ENCODE measurements at places on chromosomes 16 and 17.

GRCh38 chr17:57572062-57572461, 173.0 kb downstream of the CCDC182 start:
- no peak for DNase-seq

GRCh38 chr17:8310601-8311123, 621 bp downstream of the ARHGEF15 start:
- no peak for DNase-seq

GRCh38 chr17:68957944-68958343, 2.8 kb upstream of the ABCA8 start:
- DNase-seq = no peak

GRCh38 chr16:84314373-84314772, 19.7 kb downstream of the WFDC1 start:
- DNase-seq = no peak

- peak; percentile 24 for DNase-seq
These were observed 1.1 kb upstream of the NDUFAB1 start for GRCh38 chr16:23597003-23597756.

- no peak for DNase-seq
These were observed 14.2 kb upstream of the ZFHX3 start for GRCh38 chr16:73062001-73062616.

GRCh38 chr16:81902025-81902424, 109.2 kb downstream of the SDR42E1 start:
- no peak for DNase-seq

GRCh38 chr16:79788949-79789348, 188.4 kb upstream of the MAF start:
- DNase-seq = no peak

DNA sequence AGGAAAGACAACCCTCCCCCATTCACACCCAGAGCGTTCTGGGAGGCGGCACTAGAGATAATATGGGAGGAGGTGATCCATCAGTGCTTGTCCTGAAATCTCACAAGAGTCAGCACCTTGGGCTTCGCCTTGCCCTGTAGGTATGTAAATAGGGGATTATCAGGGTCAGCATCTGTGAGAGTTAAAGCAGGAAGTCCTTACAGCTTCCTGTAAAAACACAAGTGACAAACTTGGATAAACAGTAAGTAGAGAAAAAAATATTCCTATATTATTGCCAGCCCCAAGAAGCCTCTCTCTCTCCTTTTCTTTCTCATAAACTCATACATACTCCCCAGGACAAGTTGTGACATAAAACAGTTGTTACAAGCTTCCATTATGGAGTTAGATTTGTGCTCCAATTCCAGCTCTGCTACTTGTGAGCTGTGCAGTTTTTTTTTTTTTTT, 187.7 kb downstream of the MAF start:
- no peak for DNase-seq

- DNase-seq = peak; percentile 48
These were observed 385 bp downstream of the CFAP119 start for GRCh38 chr16:30761427-30761927.

- no peak for DNase-seq
These were observed 308.2 kb upstream of the IRX3 start for GRCh38 chr16:54594601-54595391.

DNA sequence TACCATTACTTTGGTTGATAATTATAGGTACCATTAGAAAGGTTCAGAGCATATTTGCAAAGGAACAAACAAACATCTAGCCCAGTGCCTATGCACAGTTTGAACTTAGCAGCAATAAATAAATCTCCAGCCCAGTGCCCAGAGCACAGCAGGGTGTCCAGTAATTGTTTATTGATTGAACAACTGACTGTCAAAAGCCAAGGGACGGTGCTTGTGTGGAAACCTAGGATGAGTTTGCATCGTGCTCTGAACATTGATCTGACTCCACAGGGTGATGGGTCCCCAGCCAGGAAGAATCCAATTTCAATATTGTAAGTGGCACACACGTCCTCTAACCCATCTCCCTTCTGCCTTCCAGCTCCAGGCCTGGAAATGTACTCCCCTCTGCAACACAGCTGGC, 625.5 kb upstream of the C16orf82 start:
- DNase-seq = no peak

DNA sequence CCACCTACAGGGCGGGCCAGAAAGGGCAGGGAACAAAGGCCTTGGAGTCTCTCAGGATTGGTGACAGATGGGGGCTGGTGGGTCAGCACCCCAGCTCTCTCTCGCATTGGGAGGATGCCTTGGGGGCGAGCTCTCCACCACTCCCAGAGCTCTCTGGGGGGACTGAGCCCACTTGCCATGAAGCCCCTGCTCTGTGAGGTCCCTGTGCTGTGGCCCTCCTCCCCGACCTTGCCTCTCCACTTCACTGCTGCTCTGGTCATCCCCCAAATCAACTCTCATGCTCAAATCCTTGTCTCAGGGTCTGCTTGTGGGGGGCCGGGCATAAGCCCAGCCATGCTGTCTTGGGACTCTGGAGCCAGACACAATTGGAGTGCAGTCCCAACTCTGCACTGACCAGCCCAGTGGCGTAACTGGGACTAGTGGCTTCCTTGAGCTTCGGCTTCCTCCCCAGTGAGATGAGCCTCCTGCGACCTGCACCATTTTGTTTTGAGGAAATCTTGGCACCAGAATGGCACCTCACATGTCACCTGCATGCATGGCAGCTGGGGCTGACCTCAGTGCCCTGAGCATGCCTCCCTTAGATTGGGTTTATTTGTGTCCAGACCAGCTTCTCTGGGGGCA, 184.5 kb downstream of the IRF8 start:
- DNase-seq = no peak

DNA sequence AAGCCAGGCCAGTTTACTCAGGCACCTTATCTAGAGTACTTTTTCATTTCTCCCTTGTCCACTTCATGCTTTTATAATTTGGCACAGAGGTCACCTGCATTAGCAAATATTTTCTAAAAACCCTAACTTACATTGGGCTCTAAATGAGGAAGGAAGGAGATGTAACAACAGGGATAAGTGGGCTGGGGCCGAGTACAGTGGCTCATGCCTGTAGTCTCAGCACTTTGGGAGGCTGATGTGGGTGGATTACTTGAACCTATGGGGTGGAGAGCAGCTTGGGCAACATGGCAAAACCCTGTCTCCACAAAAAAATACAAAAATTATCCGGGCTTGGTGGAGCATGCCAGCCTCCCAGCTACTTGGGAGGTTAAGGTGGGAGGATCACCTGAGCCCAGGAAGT, 55.9 kb downstream of the TMEM100 start:
- DNase-seq = no peak

DNA sequence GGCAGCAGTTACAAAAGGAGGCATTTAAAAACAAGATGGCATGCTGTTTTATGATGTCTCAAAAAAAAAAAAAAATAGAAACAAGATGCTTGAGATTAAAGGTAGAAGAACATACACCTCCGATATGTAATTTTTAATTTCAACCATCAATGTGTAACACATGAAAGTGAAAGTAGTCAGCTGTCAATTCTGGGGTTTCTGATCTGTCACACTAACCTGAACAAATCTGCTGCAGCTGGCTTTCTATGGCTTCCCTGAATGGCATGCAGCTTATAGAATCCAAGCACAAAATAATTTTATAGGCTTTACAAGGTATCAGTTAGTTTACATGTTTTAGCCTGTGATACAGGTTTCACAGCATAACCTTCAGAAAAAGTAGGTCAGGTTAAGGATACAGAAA, 13.5 kb downstream of the GLYR1 start:
- no peak for DNase-seq

GRCh38 chr17:5705876-5706576, 121.7 kb upstream of the NLRP1 start:
- no peak for DNase-seq

DNA sequence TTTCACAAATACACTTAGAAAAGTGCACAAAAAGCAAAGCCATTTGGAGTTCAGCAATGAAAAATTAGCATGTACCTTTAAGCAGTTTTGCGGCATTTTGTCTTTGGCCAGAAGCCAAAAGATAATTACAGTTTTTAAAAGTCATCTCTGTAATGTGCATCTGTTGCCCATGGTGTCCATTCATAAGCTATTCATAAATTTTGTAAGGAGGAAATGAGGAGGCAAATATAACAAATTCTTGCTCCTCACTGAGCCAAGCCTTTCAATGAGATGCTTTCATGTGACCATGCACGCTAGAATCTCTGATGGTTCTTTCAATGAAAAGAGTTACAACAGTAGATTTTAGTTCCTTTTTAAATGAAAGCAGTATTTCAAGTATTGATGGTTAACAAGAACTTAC, 247.1 kb upstream of the MON1B start:
- no peak for DNase-seq

GRCh38 chr16:78796221-78796866, 696.9 kb downstream of the WWOX start:
- DNase-seq = no peak

DNA sequence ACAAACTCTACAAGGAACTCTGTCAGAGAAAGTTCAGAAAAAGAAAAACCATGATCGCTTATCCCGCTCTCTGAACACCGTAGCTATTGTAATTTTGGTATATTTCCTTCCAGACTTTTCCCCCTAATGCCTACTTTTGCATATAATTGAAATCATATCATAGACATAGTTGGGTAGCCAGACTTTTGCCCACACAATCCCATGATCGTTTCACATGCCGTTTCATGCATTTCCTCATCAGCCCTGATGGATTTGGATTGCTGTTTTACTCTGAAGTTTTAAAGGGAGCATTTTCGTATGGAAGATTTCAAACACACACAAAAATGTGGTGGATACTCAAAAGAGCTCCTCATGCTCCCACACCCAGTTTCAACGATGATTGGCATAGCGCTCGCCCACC, 31.3 kb downstream of the COX4I1 start:
- DNase-seq = no peak

DNA sequence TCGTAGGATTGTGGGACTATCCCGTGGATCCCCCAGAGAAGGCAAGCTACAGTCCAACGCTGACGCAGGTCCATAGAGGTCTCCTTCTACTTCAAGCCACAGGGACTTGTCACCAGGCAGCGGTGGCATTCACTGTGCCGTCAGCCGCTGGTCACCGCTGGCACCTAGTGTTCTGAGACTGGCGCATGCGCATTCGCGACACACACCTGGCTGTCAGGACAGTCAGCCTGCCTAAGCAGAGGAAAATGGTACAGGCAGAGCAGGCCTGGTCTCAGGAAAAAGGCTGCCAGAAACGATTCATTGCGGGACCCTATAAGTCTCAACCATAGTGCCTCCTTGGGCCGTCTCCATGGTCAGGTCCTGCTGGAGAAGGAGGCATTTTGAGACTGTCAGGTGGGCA, 138.0 kb upstream of the WSB1 start:
- no peak for DNase-seq

GRCh38 chr16:31354394-31355291, at the start of gene ITGAX:
TSS of gene ITGAX (plus strand) at chr16:31355176. CDS start at chr16:31355255, 79 bp downstream.
- peak; percentile 42 for DNase-seq

- no peak for DNase-seq
These were observed 263.2 kb downstream of the WWOX start for GRCh38 chr16:78362524-78363135.

DNA sequence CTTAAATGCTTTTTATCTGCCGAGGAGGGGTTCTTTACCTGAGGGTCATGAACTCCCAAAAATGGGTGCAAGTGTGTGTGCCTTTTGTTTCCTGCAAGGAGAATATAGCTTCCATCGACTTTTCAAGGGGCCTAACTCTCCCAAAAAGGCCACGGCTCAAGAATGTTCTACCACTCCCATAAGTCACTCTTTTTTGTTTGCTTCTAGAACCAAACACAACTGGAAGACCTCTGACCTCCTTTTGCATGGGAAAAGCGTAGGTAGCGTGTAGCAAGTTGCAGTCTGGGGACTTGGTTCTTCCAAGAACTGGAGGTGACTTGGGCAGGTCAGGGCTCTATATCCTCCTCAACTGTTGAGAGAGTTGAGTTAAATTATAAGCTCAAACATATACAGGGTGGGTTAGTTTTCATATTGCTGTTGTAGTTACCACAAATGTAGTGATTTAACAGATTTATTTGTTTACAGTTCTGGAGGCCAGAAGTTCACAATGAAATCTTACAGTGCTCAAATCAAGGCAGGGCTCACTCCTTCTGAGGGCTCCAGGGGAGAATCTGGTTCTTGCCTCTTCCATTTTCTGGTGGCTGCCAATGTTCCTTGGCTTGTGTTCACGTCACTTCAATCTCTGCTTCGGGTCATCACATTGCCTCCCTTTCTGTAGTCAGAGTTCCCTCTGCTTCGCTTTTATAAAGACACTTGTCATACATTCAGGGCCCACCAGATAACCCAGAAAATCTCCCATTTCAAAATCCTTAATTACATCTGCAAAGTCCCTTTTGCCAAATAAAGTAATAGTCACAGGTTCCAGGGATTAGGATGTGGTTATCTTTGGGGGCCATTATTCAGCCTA, 1.4 kb downstream of the TMEM97 start:
- no peak for DNase-seq

GRCh38 chr17:56157845-56158244, 4.6 kb downstream of the ANKFN1 start:
- no peak for DNase-seq

DNA sequence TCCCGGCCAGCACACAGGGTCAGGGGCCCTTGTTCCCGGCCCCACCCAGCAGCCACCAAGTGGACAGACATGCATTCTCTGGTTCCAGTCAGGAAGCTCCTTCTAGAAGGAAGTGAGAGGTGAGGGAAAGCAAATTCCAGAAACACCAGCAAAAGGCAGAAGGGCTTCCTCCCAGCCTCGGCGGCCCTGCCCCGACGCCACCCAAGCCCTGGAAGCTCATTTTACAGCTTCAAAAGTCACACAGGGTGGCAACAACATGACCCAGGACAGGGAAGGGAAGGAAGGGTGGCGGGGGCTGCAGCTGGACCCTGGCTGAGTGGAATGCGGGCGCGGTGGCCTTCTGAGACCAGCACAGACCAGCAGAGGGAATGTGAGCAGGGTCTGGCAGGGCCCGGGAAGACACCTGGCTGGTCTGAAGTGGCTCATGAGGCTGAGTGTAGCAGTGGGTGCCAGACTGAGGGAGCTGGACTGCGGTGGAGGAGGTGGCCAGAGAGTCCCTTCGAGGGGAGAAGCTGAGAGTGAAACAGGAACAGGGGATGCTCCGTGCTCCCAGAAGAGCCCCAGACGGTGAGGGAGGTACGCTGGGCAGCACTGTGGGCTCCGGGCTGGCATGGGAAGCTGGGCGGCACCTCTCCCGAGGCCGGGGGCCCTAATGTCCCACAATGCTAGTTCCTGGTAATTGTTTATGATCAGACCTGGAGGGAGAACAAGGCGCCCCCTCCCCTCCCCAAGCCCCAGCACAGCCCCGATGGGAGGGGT, 1.9 kb upstream of the UNC13D start:
- DNase-seq = no peak

- DNase-seq = no peak
These were observed 1216.3 kb upstream of the GOT2 start for GRCh38 chr16:59950431-59950830.

- no peak for DNase-seq
These were observed 156.4 kb downstream of the ZNF18 start for GRCh38 chr17:11840831-11841230.

GRCh38 chr16:22198547-22199293, 7.4 kb upstream of the EEF2K start:
- no peak for DNase-seq

- DNase-seq = no peak
These were observed 16.8 kb downstream of the UTS2R start for GRCh38 chr17:82388223-82388921.
